ENCODE measurements at places on chromosomes 2 and 18.

- DNase-seq, result no peak
Observed at GRCh38 chr2:198042189-198042588, 237.8 kb downstream of the PLCL1 start.

- no peak for DNase-seq
Observed at GRCh38 chr2:191264647-191265081, 19.5 kb downstream of the MYO1B start.

DNA sequence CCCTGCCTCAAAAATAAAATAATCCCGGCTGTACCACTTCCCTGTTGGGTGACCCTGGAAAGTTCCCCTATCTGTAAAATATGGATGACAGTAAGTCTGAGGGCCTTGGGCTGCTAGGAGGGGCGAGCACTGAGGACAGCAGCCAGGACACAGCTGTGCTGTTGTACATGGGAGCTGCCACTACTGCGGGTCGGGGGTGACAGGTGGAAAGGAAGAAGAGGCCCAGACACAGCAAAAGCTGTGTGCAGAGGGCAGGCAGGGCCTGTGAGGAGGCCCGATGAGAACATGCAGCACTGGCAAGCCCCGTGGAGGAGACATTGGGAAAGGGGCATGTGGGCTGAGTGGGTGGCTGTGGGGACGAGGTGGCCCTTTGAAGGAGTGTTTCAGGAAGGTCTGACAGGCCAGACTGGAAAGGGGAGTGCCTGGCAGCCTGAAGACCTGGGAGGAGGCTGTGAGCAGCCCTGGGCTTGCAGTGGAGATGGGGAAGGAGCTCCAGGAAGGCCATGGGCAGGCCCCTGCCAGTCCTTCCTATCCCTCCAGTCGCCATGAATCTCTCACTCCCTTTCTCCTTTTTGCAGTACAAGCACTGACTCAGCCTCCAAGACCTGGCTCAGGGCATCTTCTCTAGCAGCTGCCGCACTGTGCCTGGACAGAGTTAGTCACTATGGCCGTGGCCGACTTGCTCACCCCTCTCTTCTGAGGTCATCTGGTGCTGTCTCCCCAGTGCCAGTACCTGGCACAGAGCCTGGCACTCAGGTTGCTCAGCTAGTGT is 28.9 kb upstream of the SEMA4C start:
- no peak for DNase-seq

GRCh38 chr18:43442131-43442530 is 164.8 kb upstream of the SYT4 start:
- DNase-seq, result no peak

DNA sequence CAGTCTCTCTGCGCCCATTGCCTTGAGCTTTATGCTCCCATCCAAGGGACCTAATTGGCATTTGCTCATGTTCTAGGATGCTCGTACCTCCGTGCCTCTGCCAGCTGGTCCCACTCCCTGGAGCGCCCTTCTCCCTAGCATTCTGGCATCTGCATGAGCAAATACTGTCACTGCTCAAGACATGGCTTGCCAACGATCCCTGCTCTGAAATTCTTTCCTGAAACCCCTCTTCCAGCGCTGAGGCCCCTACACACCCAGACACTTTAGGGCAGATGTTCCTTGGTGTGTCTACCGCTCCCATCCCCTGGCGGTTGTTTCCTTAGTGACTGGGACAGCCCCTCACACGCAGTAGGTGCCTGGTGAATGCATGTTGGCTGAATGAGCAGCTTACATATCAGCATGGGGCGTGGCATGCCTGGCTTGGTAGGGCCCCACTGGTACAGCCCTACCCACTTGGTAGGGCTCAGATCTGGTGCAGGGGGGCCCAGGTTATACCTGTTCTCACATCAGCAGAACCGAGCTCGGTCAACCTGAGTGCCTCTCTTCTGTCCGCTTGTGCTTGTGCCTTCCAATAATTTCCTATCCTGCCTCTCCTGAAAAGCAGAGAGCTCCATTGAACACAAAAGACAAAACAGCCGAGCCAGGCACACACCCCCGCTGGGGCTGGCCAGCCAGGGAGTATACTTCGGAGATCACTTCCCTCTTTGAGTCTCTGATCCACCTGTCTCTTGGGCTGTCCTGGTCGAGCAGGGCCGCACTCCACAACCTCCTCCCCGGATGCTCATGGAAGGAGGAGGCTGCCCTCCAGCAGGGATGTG is 59.2 kb downstream of the INHBB start:
- no peak for DNase-seq

- no peak for DNase-seq
Observed at GRCh38 chr18:43931439-43931838, 654.1 kb upstream of the SYT4 start.

GRCh38 chr2:179824961-179825360 is 36.5 kb downstream of the ZNF385B start:
- no peak for DNase-seq

- no peak for DNase-seq
Observed at GRCh38 chr2:75108937-75109482, 90.3 kb downstream of the TACR1 start.

DNA sequence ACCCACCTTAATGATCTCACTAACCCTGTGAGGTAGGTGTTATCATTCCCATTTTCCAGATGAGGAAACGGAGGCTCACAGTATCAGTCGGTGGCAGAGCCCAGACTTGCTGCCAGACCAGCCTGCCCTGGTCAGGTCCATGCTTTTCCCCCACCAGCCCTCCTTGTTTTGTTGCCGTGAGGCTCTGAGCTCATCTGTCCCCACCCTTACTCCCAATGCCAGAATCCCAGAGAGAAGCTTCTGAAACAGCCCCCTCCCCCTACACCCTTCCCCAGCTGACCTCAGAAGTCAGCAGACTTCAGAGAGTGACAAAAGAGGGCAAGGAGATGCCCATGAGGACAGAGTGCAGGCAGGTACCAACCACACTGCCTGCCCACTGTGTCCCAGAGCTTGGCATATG is 20.8 kb upstream of the TNS1 start:
- DNase-seq, result no peak

DNA sequence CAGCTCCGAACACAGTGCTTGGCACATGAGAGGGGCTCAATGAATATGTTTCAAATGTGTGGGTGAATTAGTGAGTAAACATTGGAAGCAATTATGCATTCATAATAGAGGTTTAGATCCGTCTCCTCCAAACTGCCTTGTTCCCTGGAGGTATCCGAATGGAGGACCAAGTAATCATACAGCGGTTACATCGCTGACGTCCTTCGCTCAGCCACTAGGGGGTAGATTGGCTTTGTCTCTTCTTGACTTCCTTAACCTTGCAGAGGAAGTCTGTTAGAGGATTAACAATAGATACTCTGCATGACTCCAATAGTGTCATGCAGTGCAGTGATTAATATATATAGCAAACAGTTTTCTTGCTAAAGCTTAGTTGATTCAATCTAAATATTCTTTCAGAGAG is 517.0 kb downstream of the PTPRM start:
- no peak for DNase-seq

- DNase-seq, result no peak
Observed at GRCh38 chr2:69453475-69454129, 16.4 kb upstream of the NFU1 start.

DNA sequence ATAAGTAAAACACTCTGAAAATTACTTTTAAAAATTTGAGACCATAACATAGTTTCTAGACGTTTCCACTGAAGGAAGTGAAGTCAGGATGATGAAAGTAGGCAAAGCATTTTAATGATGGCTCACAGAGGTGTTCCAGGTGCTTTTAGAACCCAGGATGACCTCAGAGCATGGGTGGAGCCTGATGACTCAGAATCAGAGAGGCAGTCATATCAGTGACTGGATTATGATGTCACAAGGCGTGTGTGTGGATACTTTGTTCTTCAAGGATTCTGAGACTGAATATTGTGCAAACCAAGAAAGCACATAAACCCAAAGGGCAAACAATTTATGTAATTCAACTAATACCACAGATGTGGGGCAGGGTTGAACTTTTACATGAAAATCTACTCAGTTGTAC is 208.0 kb upstream of the FBXO11 start:
- peak; percentile 49 for DNase-seq

GRCh38 chr2:240237609-240238174 is 97.2 kb upstream of the OTOS start:
- no peak for DNase-seq

GRCh38 chr2:120053891-120054290 is 41.0 kb downstream of the EPB41L5 start:
- DNase-seq, result no peak

GRCh38 chr18:79507546-79508480 is 112.1 kb downstream of the NFATC1 start:
- no peak for DNase-seq

GRCh38 chr2:201784563-201784962 is 3.8 kb upstream of the ALS2 start:
- no peak for DNase-seq

- no peak for DNase-seq
Observed at GRCh38 chr18:60146220-60146960, 226.2 kb downstream of the MC4R start.

DNA sequence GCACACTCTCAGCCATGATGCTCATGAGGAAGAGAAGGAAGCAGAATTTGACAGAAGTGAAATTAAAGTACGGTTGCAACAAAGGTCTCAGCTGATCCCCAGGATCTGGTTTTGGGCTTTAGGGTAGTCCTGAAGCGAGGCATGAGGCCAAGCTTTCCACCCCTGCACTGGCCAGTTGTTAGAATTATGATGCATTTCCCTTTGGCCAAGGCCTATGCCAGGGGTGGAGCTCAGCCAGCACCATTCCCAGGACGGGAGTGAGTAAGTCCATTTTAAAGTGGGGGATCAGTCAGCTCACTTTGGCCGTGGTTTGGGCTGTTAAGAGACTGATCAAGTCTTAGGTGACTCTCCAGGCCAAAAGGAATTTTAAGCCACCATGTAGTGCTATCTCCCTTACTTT is 314.5 kb upstream of the MMADHC start:
- no peak for DNase-seq

- DNase-seq, result no peak
Observed at GRCh38 chr2:149223472-149224095, 106.8 kb upstream of the LYPD6 start.

DNA sequence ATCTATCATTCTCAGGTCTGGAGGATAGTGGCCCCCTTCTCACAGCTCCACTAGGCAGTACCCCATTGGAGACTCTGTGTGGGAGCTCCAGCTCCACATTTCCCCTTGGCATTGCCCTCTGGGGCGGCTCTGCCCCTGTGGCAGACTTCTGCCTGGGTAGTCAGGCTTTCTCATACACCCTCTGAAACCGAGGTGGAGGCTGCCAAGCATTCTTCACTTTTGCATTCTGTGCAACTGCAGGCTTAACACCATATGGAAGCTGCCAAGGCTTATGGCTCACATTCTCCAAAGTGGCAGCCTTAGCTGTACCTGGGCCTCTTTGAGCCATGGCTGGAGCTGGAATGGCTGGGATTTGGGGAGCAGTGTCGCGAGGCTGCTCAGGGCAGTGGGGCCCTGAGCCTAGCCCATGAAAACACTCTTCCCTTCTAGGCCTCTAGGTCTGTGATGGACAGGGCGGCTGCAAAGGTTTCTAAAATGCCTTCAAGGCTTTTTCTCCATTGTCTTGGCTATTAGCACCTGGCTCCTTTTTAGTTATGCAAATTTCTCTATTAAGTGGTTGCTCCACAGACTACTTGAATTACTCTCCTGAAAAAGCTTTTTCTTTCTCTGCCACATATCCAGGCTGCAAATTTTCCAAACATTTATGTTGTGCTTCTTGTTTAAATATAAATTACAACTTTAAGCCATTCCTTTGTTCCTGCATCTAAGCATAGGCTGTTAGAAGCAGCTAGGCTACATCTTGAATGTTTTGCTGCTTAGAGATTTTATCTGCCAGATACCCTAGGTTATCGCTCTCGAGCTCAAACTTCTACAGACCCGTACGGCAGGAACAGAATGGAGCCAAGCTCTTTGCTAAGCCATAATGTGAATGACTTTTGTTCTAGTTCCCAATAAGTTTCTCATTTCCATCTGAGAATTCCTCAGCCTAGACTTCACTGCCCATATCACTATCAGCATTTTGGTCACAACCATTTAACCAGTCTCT is 206.5 kb downstream of the CPS1 start:
- no peak for DNase-seq

DNA sequence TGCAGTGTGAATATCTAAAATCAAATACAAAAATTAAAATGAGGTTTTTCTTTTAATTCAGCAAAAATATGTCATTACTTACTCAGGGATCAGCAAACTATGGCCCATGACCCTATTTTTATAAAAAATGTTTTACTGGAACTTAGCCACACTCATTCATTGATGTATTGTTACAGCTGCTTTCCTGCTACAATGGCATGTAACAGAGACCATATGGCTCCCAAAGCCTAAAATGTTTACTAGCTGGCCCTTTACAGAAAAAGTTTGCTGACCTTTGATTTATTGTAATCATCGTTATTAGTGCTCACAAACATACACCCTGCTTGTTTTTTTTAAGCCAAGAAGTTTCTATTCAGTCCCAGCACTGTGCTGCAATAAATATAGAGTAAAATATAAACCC is 120.3 kb downstream of the PLA2R1 start:
- no peak for DNase-seq

DNA sequence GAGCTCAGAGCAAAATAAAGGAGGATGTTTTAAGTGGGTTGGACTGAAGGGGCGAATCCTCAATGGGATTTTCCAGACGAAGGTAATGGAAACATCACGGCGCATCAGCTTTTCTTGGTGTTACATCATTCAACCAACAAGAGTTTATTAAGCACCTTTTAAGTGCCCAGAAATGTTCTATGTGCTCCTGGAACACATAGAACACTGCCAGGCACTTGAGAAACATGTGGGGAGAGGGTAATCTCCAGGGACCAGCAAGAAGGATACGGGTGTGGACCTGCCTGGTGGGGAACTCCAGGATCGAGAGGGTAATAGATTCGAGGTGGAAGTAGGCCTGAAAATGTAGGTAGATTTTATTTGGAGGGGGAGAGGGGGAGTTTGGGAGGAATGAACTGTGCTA is 168.6 kb downstream of the PRKCE start:
- no peak for DNase-seq

- no peak for DNase-seq
Observed at GRCh38 chr2:71610671-71611070, 157.3 kb downstream of the DYSF start.

DNA sequence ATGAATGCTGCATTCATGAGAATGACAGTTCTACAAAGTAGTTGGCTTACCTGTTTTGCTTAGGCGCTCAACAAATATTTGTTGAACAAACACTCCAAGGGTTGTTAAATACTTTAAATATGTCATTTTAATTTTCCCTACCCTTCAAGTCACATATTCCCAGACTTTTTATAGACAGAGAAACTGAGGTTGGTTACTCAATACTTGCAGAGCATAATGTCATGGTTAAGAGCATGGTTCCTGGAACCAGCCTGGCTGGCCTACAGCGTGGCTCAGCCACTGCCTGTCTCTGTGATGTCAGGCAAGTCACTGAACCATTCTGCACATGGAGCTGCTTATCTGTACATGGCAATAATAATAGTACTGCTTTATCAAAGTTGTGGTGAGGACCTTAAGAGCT is 120.0 kb upstream of the STK17B start:
- no peak for DNase-seq

- DNase-seq, result no peak
Observed at GRCh38 chr2:237290261-237290660, 123.7 kb downstream of the COL6A3 start.
